ENCODE measurements at places on chromosomes 2 and 18.

DNA sequence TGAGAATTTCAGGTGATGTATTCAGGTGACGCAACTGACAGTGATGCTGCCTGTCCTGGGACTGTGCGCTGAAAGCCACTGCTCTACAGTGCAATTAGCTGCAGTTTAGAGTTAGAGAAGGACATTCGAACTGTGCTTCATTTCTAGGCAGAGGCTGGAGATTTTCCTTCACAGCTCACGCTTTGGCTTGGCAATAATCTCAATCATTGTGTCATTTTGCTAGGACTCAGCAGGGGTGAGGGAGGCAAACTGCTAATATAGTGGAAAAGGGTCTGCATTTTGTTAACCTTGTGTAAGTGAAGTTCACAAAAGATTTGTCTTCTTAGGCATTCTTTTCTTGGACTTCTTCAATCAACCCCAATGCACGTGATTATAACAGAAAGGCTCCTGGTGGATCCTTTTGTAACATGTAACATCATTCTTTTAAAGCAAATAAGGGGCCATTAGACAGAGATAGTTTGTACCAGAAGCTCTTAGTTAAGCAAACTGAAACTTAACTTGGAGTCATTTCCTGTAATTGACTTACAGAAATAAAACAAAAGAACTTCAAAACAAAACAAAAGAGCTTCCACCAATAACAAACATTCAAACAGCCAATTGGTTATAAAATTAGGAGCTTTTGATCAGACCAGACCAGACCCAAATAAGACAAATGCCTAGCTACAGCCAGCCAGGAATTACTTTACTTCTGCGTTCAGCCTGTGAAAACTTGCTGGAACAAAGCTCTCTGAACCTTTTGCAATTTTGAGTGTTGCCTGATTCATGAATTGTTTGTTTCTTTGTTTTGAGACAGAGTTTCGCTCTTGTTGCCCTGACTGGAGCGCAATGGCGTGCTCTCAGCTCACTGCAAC lies 1376.3 kb upstream of the CELF4 start:
- DNase-seq, result no peak

- DNase-seq, result no peak
These were observed 286.8 kb upstream of the RAB12 start for GRCh38 chr18:8322486-8322885.

GRCh38 chr2:170733798-170734600 lies 18.9 kb downstream of the SP5 start:
- no peak for DNase-seq

GRCh38 chr2:203983064-203983715 lies 46.6 kb downstream of the ICOS start:
- DNase-seq, result no peak

- no peak for DNase-seq
These were observed 47.2 kb downstream of the ATIC start for GRCh38 chr2:215358891-215359575.

GRCh38 chr2:227461811-227462461 lies 10.0 kb upstream of the AGFG1 start:
- no peak for DNase-seq

DNA sequence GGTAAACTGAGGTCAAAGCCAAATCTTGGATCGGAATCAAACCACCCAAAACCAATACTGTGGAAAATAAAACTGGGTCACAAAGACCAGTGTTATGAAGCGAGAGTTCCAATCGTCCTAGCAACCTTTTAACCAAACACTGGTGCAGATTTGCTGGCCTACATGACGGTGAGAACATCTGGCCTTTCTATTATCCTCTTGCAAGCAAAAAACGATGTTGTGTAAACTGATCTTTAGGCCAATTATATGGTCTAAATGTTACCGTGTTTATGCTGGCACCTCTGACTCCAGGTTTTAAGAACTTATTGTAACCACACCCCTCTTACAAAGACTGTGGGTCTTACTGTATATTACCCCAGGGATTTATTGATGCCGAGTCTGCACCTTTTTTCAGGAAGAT lies 145.9 kb downstream of the GFPT1 start:
- DNase-seq, result no peak

DNA sequence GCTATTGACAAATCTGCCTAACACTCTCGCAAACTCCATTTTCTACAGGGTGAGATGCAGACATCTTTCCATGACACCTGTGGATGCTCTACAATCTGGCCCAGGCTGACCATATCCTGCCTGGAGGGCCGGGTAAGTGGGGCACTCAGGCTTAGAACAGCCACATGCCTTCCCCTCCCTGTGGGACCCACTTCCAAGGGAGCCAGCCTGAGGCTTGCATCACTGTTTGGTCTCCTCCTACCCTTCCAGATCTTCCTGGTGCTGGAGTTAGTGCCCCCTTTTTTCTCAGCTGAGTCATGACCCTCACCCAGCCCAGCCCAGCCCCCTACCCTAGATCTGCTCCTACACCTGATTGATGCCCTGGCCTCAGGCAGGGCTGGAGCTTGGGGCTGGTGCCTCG lies 150.2 kb upstream of the MSH6 start:
- DNase-seq, result no peak

- DNase-seq, result peak; percentile 60
These were observed at the start of gene EFEMP1 for GRCh38 chr2:55923091-55923981. Gene EFEMP1, minus strand, starts transcription at chr2:55923782. Its CDS starts 1,342 bp downstream, at chr2:55922440.
